Mesenchymal stem cell (in vitro differentiated cells and primary cell): ENCODE measurements at places on chromosomes 4 and X.

GRCh38 chr4:17961249-17961648, 60.3 kb downstream of the LCORL start:
- DNase-seq: no peak

DNA sequence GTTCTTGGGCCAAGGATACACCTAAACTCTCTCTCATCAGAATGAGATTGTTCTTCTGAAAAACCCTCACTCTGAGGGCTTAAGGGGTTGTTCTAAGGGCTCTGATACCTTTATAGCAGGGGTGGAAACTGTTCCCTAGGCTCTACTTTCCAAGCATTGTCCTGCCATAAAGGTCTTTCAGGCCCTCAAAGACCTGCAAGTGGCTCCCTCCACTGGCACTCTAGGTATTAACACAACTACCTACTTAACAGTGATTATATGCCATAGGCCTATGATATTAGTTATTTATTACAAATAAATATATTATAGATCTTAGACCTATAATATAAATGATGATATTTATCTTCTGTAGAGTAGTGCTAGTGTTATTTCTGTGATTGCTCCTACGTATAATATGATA, 473.7 kb upstream of the RPS6KA3 start:
- DNase-seq: no peak

GRCh38 chrX:119411959-119412358, 12.8 kb downstream of the SLC25A43 start:
- no peak for DNase-seq

DNA sequence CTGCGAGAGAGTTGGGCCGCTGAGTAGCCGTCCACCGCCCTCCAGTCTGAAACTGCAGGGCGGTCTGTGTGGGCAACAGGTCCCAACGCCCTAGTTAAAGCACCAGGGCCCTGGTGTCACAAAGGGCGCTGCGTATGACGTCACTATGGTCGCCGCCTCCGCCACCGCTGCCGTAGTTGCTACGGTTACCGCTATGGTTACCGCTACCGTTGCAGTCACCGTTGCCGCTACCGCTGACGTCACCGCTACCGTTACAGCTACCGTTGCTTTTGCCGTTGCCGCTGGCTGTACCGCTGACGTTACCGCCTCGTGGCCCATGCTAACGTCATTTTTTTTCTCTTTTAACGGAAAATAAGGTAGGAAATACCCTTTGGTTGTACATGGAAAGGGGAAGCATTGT, at the start of gene PPP1R2C:
TSS of gene PPP1R2C (minus strand) at position 68 of the 400 bp plus-strand sequence. CDS start 84 bp downstream, outside the sequence.
- DNase-seq: no peak

- DNase-seq: no peak
These were observed 69.2 kb downstream of the NOCT start for GRCh38 chr4:139084804-139085093.

GRCh38 chrX:33543757-33544156, 332.4 kb upstream of the DMD start:
- no peak for DNase-seq

- DNase-seq: no peak
These were observed 6.0 kb downstream of the WWC2 start for GRCh38 chr4:183105092-183105491.

- DNase-seq: no peak
These were observed 49.4 kb downstream of the ARHGEF6 start for GRCh38 chrX:136731207-136731782.

- no peak for DNase-seq
These were observed 15.5 kb upstream of the EXOC1 start for GRCh38 chr4:55837903-55838302.

DNA sequence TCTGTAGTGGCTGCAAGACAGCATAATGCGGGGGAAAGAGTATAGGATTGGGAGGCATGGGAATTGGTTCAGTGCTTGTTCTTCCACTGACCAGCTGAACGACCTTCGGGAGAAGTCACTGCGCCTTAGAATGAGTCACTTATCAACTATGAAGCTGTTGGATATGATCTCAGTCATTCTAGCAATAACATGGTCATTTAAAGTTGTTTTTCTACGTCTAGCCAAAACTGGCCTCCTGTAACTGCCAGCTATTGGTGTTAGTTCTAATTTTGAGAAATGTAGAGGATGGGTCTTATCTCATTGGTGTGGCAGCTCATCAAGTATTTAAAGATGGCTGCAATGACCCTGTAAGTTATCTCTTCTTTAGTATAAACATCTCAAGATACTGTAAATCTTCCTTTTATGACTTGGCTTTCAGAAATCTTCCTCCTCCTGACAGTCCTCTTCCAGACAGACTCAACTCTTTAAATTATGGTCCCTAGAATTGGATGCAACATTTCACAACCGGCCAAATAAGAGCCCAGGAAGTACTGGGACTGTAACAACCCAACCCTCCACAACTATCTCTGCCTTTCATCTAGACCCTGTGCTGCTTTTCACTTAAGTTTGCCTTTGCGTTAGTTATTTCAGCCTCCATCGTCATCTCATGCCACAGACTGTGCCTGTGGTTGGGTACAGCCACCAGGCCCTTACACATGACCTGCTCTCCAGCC, 243.3 kb downstream of the CBR4 start:
- DNase-seq: peak; percentile 82
